Sciatic nerve (tissue), 2 donors: ENCODE measurements at places on chromosomes 2 and 18. TPM values are rescaled to one million over a fixed set of nuclear protein-coding genes. Genes with fewer than 3 reads are reported as not detected.

ASXL3 gene
- total RNA-seq: 13.1 TPM

CRYGC gene
- not detected for total RNA-seq

NAT8 gene
- total RNA-seq: not detected

GALR1 gene
- total RNA-seq: 0.13 TPM

PAX8 gene
- total RNA-seq: 1.2 TPM

ZBTB7C gene
- 44.2 TPM for total RNA-seq

PDCL3 gene
- total RNA-seq: 17.0 TPM

GCG gene
- not detected for total RNA-seq

SCYGR4 gene
- total RNA-seq: not detected

DNA sequence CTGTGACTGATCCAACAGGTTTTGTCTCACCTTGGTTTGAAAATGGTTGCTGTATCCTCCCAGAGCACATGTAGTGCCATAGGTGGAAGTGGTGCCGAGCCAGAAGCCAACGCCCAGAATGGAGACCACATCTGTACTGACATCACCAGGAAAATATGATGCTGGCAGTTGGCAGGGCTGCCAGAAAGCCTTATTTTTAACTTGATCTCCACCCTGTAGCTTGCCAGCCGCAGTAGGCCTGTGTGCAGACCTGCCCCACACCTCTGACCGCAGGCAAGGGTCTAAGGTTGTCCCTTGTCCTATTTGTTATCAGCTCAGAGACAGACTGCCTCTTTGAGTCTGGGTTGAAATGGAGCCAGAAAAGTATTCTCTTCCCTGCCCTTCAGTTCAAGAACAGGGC lies 123.5 kb upstream of the EML6 start:
- no peak for DNase-seq

- no peak for DNase-seq
Measured at GRCh38 chr2:154439156-154439555, 259.3 kb upstream of the KCNJ3 start.

DNA sequence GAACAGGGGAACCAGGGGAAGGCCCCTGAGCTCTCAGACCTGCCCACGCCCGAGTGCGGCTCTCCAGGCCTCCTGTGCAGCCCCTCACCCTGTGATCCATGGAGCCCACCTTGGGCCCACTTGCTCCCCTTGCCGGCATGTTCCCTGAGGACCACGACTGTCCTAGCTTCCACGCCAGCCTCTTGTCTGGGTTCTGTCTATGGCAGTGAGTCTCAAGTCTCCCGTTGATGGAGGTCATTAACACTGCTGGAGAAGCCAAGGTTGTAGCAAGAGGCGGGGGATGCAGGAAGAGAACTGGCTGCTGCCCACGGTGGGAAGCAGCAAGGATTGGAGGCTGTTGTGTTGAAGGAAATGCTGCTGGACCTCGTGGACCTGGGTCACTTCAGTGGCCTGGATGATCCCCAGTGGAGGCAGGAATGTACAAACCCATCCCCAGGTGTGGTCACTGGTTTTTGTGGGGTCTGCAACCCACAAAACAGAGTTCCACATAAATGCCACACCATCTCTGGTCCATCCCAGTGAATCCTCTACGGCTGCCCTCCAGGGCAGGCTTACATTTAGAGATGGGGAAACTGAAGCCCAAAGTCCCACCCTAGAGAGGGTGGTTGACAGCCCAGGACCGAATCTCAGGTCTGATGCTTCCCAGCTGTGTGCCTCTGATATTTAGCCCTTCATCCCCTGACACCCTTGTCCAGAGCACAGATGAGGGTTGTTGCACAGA lies 150.3 kb downstream of the NDUFA10 start:
- peak; percentile 23 for DNase-seq

GRCh38 chr2:202096736-202097135 lies 23.7 kb downstream of the KIAA2012 start:
- no peak for DNase-seq

DNA sequence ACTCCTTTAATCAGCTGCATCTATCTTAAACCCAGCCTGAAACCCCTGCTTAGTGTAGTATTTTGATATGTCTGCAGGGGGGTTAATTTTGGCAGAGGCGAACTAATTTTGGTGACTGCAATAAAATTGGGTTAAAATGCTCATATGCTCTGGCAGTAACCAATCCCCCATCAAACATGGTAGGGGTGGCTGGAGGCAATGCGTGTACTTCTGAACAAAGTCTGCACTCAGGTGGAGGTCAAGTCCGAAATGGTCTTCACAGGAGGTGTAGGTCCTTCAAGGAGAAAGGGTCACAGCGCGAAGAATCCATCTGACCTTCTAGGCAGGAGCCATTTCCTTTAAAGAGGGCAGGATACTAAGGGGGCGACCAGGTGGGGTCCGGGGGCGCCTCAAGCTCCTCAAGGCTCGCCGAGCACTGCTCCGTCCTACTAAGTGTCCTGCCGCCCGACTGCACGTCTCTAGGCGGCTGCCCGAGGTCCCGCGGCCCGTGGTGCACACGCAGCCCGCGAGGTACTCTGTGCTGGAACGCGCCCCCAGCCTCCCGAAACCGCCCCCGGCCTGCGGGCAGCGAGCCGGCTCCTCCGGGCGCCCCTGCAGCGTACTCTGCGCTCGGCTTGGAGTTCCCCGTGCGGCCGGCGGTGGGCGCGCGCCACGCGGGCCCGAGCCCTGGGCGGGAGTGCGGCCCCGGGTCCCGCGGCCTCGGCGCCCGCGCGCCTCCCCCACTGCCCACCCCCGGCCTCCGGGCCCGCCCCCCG lies 1.7 kb upstream of the LDLRAD4 start:
- DNase-seq: peak; percentile 73

GRCh38 chr2:195392446-195393336 lies 264.3 kb upstream of the SLC39A10 start:
- DNase-seq: no peak

DNA sequence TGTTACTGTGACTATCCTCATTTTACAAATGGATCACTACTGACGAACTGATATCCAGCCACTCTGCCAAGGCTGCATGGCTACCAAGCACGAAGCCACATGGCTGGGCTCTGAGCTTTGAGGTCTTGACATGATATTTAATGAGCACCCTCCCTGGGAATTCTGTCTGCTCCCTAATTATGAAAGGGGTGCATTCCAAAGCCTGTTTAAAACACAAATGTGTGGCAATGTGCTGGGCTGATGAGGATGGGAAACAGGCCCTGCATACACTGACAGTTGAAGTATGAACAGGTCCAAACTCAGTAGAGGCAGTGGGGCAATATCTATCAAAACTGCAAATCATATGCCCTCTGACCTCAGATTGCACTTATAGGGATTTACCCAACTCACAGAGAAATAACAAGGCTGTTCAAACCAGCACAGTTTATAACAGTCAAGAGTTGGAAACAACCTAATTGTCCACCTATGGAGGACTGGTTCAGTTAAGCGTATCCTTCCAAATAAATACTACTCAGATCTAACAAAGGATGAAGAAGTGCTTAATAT lies 20.8 kb downstream of the CDC42EP3 start:
- no peak for DNase-seq

GRCh38 chr18:49859725-49860124 lies 46.4 kb upstream of the ACAA2 start:
- no peak for DNase-seq

- DNase-seq: no peak
Measured at GRCh38 chr2:67037655-67038054, 359.5 kb upstream of the ETAA1 start.

DNA sequence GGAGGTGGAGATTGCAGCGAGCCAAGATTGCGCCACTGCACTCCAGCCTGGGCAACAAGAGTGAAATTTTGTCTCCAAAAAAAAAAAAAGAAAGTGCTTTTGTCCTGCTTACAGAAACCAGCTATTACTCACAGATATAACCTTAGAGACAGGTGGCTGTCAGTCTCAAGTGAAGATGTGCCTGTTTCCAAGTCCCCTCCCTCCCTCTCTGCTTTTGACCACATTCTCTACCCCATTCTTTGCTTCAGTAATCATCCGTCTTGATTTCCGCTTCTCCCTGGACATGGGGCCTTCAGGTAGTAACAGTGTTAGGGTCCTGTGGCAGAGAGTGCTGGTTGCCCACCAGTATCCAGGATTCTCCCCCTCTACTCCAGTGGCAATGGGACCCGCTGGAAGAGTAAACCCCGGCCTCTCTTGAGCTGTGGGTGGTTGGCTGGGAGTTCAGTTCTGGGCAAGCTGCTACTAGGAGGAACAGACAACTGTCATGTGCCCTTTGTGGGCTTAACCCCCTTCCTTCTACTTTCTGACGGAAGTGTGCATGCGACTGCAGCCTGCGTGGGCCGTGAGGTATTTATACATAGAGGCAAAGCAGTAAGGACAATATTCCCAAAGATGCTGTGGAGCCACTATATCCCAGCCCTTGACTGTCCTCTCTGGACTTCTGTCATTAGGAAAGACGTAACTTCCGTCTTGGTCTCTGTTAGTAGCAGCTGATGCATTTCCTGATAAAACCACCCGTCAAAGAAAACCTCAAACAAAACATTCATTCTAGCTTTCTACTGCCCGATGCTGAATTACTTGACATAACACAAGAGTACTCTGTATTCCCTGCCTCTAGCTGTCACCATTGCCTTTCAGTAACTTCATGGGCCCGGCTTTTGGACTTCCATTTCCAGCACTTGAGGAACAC lies 17.8 kb downstream of the PDCL3 start:
- DNase-seq: no peak

DNA sequence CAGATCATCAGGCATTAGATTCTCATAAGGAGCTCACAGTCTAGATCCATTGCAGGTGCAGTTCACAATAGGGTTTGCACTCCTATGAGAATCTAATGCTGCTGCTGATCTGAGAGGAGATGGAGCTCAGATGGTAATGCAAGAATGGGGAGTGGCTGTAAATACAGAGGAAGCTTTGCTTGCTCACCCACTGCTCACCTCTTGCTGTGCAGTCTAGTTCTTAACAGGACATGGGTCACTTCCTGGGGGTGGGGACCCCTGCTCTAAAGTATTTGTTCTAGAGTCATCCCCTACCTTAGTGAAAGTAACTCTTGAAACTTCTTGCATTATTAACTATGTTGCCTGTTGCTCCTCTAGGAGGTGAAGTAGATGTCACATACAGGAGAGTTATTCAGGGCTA lies 171.3 kb upstream of the PARD3B start:
- no peak for DNase-seq

DNA sequence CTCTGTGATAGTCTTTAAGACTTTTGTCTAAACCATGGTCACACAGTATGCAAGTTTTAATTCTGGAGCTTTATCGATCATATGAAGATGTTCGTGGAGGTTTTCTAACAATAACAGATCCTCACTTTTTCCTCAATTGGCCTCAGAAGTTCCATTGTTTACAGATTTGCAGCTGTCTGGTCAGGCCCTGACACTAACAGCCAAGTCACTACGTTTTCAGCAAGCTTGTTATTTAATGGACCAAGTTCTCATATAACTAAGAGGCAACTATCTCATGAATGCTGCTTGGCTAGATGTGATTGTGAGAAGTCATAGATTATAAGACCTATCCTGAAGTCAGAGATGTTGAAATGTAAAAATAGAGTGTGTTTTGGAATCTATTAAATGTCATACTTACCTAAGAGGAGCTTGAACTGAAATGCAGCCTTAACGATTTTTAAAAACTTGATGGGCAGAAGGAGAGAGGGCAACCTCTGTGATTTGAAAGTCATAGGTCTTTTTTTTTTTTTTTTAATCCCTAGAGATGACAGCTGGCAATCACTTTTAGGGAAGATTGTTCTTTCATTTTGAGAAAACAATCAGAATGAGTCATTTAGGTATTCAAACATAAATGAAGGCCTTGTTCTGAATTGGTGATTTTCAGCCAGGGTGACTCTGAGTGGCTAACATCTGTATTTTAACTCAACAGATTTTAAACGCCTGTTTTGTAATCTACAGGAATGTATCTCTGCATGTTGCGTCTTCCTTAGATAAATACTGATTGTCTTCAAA lies 48.4 kb upstream of the NEMP2 start:
- no peak for DNase-seq

GRCh38 chr18:78596794-78597345 lies 382.7 kb upstream of the SALL3 start:
- DNase-seq: no peak

DNA sequence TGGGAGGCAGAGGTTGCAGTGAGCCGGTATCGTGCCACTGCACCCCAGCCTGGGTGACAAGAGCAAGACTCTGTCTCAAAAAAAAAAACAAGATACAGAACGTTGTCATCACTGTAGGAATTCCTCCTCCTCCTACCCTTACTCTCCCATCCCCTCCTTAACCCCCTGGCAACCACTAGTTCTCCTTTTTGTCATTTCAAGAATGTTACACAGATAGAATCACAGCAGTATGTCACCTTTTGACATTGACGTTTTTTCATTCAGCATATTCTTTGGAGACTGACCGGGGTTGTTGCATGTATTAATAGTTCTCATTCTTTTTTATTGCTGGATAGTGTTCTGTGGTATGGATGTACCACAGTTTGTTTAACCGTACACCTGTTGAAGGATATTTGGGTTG lies 32.4 kb downstream of the TTLL4 start:
- DNase-seq: no peak

GRCh38 chr2:143730155-143730952 lies 601.1 kb downstream of the ARHGAP15 start:
- DNase-seq: no peak

DNA sequence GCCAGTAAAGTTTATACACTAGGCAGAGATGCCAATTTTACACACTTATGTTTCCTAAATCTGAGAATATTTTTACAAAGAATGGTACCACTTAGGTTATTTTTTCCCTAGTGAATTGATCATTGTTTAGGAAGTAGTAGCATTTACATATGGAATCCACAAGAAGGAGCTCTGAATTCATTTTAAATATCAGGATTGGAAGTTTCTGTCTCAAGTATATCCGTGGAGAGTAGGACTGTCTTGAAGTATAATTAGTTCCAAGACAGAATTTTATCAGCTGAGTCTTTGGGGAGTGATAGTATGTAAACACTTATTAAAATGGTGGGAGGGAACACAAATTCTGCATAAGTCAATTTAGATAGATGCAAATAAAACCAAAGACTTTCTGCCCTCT lies 82.3 kb upstream of the FAM98A start:
- no peak for DNase-seq

DNA sequence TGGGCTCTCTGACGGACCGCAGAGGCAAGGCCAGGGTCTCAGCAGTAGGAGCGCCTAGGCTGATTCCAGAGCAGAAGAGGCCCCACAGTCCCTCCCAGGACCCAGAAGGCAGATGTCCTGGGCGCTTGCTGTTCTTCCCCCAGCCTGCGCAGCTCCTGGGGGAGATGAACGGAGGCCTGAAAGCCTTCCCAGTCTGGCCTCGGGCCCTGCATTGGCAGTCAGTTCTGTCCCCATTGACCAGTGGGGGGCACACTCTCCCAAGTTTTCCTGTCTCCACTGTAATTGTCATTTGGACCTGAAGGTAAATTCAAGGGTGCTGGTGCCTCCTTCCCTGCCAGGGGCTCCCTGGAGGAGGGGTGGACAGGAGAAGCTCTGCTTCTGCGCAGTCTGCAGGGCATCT lies 345.7 kb downstream of the CYP26B1 start:
- peak; percentile 79 for DNase-seq
